Stimulated activated CD8-positive, alpha-beta memory T cell treated with anti-CD3 and anti-CD28 coated beads, Interleukin-7, amount 100 ng/mL, for 1 hour (primary cell): ENCODE measurements at places on chromosomes 7 and 10.

DNA sequence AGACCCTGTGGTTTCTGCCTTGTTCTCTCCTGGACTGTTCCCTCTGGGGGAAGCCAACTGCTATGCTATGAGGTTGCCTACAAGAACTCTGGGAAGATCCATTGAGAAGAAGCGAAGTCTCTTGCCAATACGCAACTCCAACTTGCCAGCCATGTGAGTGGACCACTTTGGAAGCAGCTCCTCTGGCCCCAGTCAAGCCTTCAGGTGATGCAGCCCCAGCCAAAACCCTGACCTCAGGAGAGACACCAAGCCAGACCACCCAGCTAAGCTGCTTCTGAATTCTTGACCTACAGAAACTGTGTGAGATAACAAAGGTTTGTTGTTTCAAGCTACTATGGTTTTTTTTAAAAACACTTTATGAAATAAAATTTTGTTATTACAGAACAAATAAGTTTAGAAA is 20.2 kb upstream of the MYL7 start:
- DNase-seq: no peak

- DNase-seq: no peak
Observed at GRCh38 chr10:107994621-107995270, 830.2 kb upstream of the SORCS1 start.

GRCh38 chr7:50228148-50228547 is 76.4 kb upstream of the IKZF1 start:
- no peak for DNase-seq

GRCh38 chr10:35251373-35252100 is 84.8 kb upstream of the CCNY start:
- DNase-seq: no peak

GRCh38 chr10:110447886-110448285 is 49.8 kb upstream of the DUSP5 start:
- DNase-seq: no peak

GRCh38 chr10:72026278-72027111 is 61.9 kb downstream of the SPOCK2 start:
- DNase-seq: no peak

DNA sequence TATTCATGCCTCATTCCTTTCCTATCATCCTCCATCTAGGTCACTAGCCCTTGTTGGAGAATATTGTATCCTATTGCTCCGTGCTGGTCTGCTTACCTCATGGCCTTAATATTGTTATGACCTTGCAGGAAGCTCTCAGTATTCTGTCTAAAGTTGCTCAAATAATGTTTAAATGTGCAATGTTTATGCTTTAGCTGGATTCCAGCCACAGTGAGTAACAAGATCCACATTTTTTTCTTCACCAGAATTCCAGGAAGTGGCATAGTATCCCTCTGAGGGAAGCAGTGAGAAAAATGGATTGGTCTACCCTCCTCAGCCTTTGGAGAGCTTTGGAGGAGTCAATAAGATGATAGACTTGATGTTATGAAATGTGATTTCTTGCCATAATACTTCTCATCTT is 402.6 kb downstream of the NRG3 start:
- DNase-seq: no peak

DNA sequence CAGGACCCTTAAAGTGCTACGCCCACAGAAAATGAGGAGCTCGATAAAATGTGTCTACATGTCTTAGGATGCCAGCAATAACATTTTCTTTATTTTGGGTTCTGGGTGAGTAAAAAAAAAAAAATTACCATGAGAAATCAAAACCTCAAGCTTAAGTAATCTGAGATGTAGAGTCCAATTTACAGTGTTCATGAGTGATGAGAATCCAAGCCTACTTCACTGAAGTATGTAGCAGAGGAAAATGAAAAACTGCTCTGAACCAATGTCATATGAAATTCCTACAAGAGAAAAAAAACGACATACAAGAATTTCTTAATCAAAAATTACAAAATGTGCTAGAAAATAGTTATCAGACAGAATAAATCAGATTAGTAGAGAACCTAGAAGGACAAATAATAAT is 274.4 kb downstream of the HTR7 start:
- DNase-seq: no peak

DNA sequence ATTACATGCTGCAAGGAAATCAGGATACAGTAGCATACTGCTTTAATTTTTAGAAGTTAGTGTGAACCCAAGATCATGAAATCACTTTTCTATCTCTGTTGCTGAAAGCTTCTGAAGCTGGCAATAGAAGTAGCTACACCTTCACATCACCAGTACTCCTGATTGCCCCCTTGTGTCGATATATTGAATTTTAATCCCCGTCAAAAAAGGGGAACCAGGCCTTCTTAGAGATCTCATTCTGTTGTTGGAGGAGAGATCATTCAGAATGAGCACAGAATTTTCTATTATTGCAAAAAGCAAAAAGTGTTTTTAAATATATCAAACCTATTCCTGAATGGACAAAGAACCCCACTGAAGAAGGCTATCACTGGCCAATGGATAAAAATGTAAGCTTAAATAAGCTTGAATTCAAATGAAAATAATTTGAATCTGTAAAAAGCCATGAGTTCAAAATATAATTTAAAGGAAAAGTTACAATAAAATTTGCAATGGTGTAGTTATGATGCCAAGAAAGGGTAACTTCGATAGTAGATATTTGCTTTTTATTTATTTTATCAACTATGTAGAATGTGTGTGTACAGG is 39.7 kb upstream of the TEX47 start:
- DNase-seq: no peak

DNA sequence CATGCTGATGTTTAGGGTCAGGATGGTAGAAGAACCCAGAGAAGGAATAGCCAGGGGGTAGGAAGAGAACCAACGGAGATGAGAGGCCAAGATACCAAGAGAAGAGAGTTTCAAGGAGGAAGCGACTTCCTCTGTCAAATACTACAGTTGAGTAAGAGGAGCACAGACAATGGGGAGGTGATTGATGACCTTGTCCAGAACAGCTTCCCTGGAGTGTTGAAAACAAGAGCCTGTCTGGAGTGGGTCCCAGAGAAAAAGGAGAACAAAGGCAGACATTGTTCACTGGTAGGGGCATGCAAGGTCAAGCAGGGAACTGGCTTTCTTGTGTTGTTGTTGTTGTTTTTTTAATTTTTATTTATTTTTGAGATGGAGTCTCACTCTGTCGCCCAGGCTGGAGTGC is 9.6 kb upstream of the TRIM56 start:
- no peak for DNase-seq

- DNase-seq: no peak
Observed at GRCh38 chr10:8835453-8836167, 781.1 kb downstream of the GATA3 start.

DNA sequence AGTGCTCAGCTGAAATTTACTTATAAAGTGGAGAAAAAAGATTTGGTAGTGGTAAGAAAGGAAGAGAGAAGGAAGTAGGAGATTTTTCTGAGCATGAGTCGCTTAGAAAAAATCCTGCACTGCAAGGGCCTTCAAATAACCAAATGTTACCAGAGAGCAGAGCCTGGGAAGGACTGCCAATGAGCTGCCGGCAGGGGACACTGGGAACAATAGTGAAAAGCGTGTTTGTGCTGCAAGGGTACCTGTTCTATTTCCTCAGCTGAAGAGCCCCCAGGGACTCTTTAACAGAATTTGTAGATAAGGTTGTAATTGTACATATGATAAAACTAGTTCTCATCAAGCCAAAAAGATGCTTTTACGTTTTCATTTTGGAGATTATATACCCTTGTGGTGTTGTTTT is 696.3 kb upstream of the C7orf33 start:
- no peak for DNase-seq

GRCh38 chr7:5467645-5468044 is 44.0 kb upstream of the TNRC18 start:
- DNase-seq: no peak

GRCh38 chr10:116122664-116123063 is 150.3 kb downstream of the GFRA1 start:
- DNase-seq: no peak

- DNase-seq: no peak
Observed at GRCh38 chr7:78125884-78126283, 327.3 kb downstream of the PHTF2 start.

- DNase-seq: no peak
Observed at GRCh38 chr7:55110282-55110992, 91.6 kb downstream of the EGFR start.

- DNase-seq: no peak
Observed at GRCh38 chr10:98006266-98006665, 24.2 kb downstream of the CRTAC1 start.

DNA sequence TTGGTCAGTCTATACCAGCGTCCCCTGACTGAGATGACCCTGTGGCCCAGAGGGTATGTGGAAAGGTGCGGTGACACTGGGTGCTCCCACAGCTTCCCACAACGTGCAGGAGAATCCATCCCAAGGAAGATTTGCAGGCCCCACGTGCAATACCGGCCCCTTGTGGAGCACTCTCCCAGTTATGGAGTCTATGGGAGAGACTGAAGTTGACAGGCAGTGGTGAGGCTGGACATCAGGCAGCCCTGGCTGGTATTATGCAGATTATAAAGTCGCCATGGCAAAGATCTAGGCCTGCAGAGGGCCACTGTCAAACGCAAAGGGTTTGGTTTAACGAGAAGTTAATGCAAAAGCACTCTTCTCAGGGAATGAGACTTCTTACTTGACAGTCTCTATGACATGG is 434.7 kb upstream of the C7orf33 start:
- no peak for DNase-seq

- DNase-seq: no peak
Observed at GRCh38 chr10:98269435-98269912, 1.5 kb upstream of the LOXL4 start.

DNA sequence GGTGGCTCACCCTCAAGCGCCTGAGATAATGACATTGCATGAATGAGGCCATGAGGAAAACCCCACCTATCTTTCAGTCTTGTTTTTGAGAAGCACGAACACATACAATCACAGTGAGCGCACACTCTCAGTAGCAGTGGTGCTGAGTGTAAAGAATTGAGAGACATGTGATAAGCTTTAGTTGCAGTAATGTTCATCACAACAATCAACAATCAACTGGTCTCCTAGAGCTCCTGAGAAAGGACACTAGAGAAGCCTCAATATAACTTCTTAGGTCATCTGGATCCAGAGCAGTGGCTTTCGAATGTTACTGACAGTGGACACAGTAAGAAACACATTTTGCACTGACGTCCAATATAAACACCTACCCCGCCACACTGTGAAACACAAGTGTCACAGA is 12.8 kb downstream of the ERLIN1 start:
- no peak for DNase-seq

DNA sequence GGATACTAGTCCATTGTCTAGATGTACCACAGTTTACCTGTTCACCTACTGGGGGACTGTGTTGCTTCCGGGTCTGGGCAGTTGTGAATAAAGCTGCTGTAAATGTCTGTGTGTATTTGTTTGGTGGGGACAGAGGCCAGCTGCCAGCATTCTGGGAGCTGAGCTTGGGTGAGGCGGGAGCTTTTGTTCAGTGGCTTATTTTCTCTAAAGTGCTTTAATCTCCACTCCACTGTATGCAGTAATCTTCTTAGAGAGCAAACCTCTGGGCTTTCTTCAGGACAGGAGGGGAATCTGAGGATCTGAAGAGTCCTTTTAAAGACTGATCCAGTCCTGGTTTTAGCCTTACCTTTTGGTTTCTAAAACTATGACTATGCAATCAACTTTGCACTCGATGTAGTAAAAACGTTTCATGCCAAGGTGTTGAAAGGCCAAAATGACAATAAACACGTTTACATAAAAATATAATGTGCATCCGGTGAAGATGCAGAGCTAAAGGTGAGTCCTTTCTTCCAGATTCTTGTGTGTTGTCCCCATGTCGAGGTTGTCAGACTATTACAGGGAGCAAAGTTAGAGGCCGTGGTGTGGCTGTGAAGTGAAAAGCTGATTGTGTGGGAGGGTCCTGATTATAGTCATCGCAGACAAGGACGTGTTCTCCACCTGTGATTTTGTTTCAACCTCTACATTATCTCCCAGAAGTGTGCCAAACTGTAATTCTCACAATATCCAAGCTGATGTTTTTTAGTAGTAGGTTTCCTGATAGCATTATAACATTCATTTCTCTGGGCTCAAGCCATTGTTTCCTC is 279.8 kb downstream of the CAMK1D start:
- DNase-seq: no peak

DNA sequence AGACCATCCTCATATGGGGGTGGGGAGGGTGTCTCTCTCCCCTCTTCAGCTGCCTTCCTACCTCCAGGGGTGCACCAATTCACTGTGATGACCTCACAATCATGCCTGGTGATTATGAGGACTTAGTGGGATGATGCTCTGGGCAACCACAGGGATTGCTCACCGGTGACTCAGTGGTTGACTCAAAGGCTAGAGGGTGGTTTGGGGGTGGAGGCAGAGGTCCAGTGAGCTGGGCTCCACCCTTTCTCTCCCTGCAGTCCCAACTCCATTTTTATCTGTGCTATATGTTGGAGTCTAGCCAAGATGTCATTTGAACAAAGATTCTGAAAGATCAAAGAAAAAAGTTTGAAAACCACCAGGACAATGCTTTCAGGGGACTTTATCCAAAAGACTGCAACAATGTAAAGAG is 286.9 kb downstream of the KCNMA1 start:
- no peak for DNase-seq

GRCh38 chr10:63525021-63525420 is 3.8 kb downstream of the REEP3 start:
- DNase-seq: no peak

- DNase-seq: no peak
Observed at GRCh38 chr7:34096198-34096651, 190.9 kb downstream of the BMPER start.

DNA sequence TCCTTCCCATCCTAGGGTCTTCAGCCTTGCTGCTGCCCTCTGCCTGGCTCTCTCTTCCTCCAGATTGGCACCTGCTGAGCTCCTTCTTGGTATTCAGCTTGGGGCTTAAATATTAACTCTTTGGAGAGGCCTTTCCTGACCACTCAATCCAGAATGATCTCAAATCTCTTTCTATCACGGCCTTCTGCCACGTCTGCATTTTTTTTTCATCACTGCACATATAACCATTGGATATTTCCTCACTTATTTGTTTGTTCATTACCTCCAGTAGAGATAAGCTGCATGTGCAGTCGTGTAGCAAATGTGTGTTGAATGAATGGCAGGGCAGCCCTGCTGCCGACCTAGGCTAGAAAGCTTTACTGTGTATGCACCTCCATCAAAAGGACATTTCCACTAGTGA is 51.6 kb upstream of the MPP7 start:
- no peak for DNase-seq

DNA sequence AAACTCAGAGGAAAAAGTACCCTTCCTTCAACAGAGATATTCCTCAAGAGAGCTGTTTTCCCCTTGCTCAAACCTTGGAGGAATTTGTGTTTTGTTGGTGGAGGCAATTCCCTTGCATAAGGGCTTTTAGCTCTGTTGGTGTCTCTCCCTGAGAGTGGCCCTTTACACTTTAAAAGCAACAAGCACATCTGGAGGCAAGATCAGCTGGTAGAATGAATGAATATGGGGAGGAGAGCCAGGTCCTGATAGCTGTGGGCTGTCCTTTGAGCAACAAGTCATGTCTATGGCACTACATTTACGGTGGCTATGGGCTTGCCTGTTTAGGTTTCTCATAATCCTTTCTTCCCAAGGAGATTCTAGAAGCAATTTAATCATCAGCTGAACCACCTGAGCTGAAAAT is 384.0 kb downstream of the SORCS3 start:
- DNase-seq: no peak

DNA sequence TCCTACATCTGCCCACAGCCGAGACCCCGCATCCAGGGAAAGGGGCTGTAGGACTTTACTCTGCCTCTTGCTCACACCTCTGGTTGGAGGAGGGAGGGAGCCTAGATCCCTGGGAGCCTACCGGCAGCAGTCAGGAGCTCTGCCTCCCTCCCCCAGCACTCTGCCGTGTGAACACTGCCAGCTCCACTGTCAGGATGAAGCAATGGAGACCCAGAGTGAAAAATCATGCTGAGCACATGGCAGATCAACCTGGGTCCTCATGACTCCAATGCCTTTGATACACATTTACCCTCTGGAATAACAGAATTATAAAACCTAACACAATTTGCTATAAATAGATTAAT is 477.7 kb downstream of the TNS3 start:
- no peak for DNase-seq
